Tongue (tissue), 3 donors: ENCODE measurements at places on chromosomes 3 and 15. TPM values are rescaled to one million over a fixed set of nuclear protein-coding genes. Genes with fewer than 3 reads are reported as not detected.

DNA sequence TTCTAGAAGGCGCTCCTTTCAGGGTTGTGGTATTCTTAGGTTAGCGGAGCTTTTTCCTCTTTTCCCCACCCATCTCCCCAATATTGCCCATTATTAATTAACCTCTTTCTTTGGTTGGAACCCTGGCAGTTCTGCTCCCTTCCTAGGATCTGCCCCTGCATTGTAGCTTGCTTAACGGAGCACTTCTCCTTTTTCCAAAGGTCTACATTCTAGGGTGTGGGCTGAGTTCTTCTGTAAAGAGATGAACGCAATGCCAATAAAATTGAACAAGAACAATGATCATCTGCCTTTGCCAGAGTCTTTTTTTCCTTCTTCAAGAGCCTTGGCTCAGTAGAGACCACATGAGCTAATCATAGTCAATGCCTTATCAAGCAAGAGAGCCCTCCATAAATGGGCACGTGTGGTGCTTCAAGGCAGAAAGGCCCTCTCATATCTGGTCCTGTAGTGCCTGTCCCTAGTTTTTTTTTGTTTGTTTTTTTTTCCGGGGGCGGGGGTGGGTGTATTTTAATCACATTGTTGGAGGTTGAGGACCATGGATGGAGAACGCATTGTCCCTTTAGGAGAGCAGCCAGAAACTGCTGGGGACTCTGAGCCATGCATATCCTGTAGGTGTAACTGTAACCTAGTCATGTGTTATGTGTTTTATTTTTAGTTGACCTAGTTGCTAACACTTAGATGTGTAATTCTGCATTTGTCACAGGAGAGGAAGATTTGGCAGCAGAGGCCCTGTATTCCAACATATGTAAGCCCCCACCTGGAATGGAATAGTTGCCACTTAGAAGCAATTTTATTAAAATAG is 64.7 kb upstream of the ACAD9 start:
- DNase-seq: peak; percentile 43

PLSCR2 gene
- total RNA-seq: not detected

DNA sequence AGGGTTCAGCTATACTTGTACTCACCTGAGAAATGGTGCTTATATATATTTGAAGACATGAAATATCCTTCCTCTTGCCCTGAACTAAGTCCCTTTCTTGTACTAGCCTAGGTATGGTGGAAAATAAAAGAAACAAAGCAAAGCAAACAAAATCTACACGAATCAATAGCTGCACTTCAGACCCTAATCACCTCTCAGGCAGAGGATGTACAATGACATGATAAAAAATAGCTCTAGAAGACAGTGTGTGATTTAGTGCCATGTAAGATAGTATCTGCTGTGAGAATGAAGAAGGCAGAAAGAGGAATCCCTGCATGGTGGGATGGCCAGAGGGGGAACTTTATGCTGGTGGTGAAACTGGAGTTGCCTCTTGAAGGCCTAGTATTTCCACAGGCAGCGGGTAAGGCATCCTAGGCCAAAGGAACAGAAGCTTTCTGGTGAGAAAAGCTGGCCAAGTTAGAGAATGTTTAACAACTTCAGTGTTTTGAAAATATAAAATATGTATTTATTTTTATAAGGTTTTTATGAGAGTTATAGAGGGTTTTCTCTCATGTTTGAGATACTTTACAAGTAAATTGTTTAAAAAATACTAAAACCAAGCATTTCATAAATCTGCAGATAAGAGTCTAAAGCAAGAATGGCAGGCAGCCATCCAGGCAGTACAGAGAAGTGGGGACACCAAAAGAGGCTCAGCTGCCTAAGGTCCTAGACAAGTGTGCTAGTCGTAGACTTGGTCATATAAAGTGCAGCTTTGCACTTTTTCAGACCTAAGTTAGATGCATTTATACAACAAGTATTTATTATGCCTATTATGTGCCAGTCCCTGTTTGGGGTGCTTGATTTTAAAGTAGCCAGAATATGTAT is 14.9 kb downstream of the LEKR1 start:
- DNase-seq: no peak

- DNase-seq: peak; percentile 52
Observed at GRCh38 chr3:159898147-159898546, 90.5 kb upstream of the IL12A start.

DNA sequence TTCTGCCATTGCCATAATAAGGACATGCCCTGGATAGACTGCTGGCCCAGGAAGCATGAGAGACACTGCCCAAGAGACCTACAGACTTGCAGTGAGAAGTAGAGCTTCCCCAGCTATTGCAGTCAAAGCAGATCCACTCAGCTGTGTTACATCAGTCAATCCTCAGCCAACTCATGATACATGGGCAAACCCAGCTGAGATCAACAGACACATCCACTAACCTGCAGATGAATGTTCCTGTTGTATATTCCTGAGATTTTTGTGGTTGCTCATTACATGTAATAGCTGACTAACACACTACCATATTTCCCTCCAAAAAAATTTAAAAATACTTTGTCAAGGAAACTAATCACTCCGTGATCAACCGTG is 68.6 kb downstream of the DCLK3 start:
- no peak for DNase-seq

DNA sequence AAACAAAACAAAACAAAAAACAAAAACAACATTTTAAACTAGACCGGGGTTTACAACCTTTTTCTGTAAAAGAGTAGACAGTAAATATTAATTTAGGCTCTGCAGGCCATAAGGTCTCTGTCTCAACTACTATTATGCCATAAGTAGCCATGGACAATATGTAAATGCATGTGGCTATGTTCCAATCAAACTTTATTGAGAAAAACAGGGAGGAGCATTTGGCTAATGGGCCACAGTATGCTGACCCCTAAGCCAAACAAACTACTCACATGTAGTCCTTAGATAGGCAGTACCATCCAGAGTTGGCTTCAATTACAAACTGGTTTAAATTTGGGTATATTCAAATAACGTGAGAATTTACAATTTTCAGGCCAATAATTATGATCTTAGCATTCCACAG is 144.2 kb downstream of the TBL1XR1 start:
- no peak for DNase-seq

GRCh38 chr3:158569794-158570193 is 1.2 kb upstream of the MLF1 start:
- peak; percentile 31 for DNase-seq

DNA sequence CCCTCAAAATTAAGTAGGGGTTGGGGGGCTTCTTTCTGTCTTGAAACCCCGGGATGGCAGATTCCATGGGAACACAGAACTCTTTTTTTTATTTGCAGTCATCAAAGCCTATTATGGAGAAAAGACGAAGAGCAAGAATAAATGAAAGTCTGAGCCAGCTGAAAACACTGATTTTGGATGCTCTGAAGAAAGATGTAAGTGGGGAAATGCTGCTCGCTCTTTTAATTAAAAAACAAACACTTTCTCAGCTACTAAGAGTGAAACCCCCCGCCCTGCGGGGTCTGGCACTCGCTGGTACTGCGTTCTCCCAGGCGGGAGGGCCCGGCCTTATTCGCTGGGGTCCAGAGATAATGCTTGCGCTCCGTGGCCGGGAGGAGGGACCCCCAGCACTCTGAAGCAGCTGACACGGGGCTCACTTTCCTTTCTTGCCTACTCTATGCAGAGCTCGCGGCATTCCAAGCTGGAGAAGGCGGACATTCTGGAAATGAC is 615 bp downstream of the HES1 start:
- DNase-seq: peak; percentile 65

- DNase-seq: no peak
Observed at GRCh38 chr3:11626084-11626463, 17.6 kb downstream of the VGLL4 start.

GRCh38 chr3:116950301-116951055 is 240.9 kb downstream of the TUSC7 start:
- DNase-seq: no peak

DNA sequence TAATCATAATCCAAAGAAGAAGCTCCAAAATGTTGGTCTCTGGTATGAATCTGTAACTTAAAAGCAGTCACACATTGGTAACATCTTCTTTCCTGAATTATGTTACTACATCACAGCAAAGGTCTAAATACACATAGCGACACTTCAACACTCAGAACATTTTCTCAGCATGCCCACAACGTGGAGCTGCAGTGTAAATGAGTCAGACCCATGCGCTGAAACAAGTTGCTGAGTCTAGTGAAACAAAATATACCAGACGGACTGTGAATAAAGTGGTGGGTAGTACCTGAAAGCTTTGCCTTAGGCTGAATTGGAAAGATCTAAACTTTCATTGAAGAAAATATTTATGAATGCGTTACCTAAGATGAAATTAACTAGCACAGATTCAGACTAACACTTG is 33.2 kb upstream of the GOLGA8B start:
- peak; percentile 59 for DNase-seq

DNA sequence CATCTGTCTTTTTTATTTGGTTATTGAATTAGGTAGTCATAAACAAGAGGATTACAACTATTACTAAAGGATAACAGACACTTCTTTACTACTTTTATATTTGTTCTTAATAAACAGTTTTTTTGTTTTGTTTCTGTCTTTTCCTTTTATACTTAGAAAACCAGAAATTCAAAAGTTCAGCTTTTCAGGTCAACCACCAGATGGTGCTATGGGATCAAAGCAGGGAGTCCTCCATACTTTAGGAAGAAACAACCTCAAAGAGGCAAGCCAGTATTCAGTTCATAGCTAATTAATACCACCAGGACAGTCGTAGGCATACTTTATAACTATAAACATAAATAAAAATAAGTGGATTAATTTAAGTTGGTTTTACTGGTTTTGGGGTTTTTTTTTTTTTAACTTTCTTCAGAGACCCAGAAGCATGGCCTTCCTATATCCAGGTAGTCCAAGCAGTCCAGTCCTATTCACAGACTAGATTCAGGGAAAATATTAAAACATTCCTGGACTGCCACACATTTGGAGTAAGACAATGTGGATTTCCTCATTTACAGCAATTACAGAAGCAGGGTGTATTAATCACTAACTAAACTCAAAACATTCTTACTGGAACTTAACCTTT is 16.0 kb upstream of the EID1 start:
- peak; percentile 85 for DNase-seq

DNA sequence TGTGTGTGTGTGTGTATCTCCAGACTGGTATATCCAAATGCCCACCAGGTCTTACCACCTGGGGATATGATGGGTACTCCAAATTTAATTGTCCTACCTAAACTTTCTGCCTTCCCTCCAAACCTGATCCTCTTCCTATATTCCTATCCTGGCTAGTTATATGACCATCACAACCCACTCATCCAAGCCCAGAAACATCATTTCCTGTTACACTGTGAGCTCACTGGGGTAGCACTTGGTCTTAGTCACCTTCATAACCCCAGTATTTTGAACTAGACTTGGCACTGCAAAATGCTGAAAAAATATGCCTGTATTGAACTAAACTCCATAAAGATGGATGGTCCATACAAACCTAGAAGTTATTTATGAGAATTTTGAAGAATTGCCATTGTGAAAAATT is 178.8 kb upstream of the EIF1B start:
- DNase-seq: no peak

ITPKA gene
- 1.2 TPM for total RNA-seq

DNA sequence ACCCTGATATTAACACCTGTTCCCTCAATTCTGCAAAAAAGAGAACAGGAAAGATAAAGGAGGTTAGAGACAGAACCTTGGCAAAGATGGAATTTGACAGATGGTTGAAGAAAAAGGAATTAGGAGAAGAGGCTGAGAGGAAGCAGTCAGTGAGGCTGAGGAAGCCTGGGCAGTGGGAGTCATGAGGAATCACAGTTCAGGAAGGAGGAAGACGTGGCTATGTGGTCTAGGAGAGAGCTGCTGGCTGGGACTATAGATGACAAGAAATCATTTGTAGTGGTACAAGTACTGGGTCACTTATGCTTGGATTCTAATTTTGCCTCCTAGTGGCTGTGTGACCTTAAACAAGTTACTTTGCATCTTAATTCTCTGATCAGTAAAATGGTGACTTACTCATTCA is 49.0 kb downstream of the LARS2 start:
- no peak for DNase-seq

DNA sequence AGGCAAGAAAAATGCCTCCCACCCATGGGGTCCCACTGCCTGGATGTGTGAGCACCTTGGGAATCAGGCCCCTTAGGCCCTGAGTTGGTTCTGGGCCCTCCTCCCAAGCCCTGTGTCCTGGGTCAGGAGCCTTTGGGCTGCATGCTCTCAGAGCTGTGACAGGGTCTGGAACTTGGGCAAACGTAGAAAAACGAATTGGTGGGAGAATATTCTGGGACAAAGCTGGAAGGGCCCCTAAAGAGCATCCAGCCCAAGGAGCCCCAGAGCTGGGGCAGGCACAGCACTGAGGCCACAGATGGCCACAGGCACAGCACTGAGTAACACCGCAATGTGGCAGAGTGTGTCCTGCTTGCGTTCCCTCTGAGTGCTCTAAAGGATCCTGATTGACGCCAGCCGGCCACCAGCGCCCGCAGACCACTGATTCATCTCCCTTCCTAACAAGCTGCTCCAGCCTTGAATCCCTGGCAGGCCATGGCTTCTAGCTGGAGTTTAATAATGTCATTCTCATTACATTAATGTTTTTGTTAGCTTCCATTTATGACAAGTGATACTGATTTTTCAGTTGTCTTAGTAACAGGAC is 18.6 kb upstream of the SEC13 start:
- no peak for DNase-seq

GRCh38 chr15:77712438-77712837 is 79.7 kb upstream of the LINGO1 start:
- no peak for DNase-seq

GRCh38 chr3:73411545-73411944 is 213.2 kb downstream of the PDZRN3 start:
- no peak for DNase-seq

CELSR3 gene
- total RNA-seq: 0.51 TPM
